ENCODE measurements at places on chromosomes 5 and 9.

- H3K27me3 ChIP-seq: no peaks in the 10 kb centered on the region
- peaks cover 53% of the 10 kb centered on the region for H3K36me3 ChIP-seq
- H3K27ac ChIP-seq: no peak overlapping the region
- no peaks in the 10 kb centered on the region for H3K4me1 ChIP-seq
- no peak for DNase-seq
- H3K4me3 ChIP-seq: no peak overlapping the region
Observed at GRCh38 chr5:134825212-134825611, 20.6 kb upstream of the C5orf24 start.

GRCh38 chr9:21395778-21396717, 10.8 kb upstream of the IFNA2 start:
- peak overlapping the region; percentile 74 for H3K4me3 ChIP-seq
- H3K4me1 ChIP-seq: peaks cover 2% of the 10 kb centered on the region
- peak; percentile 84 for DNase-seq

DNA sequence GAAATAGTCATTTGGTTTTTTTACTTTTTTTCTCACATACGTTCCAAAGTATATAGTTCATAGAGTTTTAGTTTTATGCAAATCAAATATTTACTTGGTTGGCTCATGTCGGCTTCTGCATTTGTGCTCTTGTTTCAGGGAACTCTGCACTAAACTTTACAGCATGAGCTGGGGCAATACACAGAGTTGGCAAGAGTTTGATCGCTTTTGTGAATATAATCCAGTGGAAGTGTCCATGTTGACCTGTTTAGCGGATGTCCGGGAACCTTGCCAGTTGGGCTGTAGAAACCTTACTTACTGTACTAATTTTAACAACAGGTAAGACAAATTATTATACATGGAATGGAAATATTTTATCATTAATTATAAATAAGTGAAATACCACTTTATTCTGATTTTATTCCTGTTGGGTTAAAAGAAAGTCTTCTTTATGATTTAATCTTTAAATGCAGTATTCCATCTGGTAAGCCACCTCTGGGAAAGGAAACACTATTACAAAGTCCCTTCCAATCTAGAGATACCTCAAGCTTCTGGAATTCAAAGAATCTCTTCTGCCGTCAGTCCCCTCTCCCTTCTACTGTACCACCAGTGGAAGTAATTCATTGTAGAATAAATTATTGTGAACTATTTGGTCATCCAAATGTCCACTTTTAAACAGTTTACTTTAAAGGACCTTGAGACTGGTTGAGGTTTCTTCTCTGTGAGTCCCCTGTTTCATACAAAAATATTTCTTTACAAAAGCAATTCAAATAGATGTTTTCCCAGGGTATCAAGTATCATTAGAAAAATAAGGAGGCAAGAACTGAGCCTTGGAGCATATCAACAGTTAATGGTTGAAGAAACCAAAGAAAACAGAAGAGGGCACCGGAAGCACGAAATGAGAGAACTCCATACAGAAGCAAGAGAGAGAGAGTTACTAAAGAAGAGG, 45.2 kb upstream of the GLIPR2 start:
- peaks cover 13% of the 10 kb centered on the region for H3K36me3 ChIP-seq
- H3K4me1 ChIP-seq: peaks cover 33% of the 10 kb centered on the region
- no peak overlapping the region for H3K4me3 ChIP-seq
- DNase-seq: no peak
- H3K27me3 ChIP-seq: no peaks in the 10 kb centered on the region

- no peak for DNase-seq
- no peak overlapping the region for H3K27ac ChIP-seq
- peaks cover 51% of the 10 kb centered on the region for H3K4me1 ChIP-seq
- H3K4me3 ChIP-seq: no peak overlapping the region
- H3K27me3 ChIP-seq: no peaks in the 10 kb centered on the region
Observed at GRCh38 chr9:88308831-88309560, 79.2 kb upstream of the SPIN1 start.

DNA sequence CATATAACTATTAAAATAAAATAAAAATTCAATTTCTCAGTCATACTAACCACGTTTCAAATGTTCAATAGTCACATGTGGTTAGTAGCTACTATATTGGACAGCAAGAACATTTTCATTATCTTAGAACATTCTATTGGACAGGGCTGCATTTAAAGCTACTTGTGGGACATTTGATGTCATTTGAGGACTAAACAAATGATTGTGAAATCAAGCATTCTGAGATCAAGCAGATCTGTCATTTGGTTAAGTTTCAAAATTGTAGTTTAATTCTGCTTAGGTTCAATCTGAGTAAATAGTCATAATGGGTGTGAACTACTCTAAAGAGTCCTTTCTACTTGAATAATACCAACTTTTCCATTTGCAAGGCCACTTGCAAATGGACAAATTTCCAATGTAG, 226.9 kb upstream of the C9orf72 start:
- H3K27me3 ChIP-seq: no peaks in the 10 kb centered on the region
- no peak overlapping the region for H3K27ac ChIP-seq
- no peaks in the 10 kb centered on the region for H3K4me1 ChIP-seq
- H3K36me3 ChIP-seq: no peaks in the 10 kb centered on the region
- H3K4me3 ChIP-seq: no peak overlapping the region
- DNase-seq: no peak

DNA sequence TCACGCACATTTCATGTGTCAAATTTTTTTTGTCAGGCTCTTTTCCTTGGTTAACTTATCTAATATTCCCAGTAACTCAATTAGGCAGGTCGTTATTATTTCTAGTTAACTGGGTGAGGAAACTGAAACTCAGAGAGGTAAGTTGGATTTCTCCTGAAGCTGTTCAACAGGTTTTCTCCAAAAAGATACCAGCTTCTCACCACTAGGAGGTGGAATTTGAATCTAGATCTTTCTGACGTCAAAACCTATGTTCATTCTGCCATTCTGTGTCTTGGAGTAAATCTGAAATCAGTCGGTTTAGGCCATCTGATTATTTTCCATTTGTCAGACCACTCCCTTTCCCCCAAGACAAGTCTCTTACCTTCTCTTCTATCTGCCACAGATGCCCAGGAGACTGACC, 572.9 kb downstream of the ACTL7B start:
- DNase-seq: no peak
- no peak overlapping the region for H3K27ac ChIP-seq
- H3K36me3 ChIP-seq: no peaks in the 10 kb centered on the region
- H3K27me3 ChIP-seq: no peaks in the 10 kb centered on the region
- H3K4me3 ChIP-seq: no peak overlapping the region

GRCh38 chr9:74595286-74595685, 98.2 kb downstream of the RORB start:
- no peaks in the 10 kb centered on the region for H3K4me1 ChIP-seq
- no peaks in the 10 kb centered on the region for H3K27me3 ChIP-seq
- no peak overlapping the region for H3K27ac ChIP-seq
- no peaks in the 10 kb centered on the region for H3K36me3 ChIP-seq
- DNase-seq: no peak
- H3K4me3 ChIP-seq: no peak overlapping the region

- no peaks in the 10 kb centered on the region for H3K27me3 ChIP-seq
- peaks cover 21% of the 10 kb centered on the region for H3K4me1 ChIP-seq
- no peak overlapping the region for H3K27ac ChIP-seq
- DNase-seq: no peak
- H3K4me3 ChIP-seq: no peak overlapping the region
- 0 out of 2 replicates have a peak, but pooled peaks cover 9% of the 10 kb centered on the region for H3K36me3 ChIP-seq
Observed at GRCh38 chr9:91211919-91212318, 149.8 kb downstream of the AUH start.

DNA sequence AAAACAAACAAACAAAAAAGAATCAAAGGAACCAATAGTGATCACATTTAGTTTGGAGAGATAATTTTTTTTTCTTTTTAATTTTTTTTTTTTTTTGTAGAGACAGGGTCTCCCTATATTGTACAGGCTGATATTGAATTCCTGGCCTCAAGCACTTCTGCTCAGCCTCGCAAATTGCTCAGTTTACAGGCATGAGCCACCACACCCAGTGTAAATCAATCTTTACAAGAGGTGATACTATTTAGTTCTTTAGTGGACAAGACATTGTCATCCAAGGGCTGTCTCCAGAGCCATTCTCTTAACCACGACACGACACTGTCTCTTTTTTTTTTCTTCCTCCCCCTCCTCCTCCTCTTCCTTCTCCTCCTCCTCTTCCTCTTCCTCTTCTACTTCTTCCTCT, 29.6 kb downstream of the ERAP2 start:
- H3K27ac ChIP-seq: no peak overlapping the region
- H3K36me3 ChIP-seq: no peaks in the 10 kb centered on the region
- no peaks in the 10 kb centered on the region for H3K27me3 ChIP-seq
- H3K4me3 ChIP-seq: no peak overlapping the region
- H3K4me1 ChIP-seq: no peaks in the 10 kb centered on the region

DNA sequence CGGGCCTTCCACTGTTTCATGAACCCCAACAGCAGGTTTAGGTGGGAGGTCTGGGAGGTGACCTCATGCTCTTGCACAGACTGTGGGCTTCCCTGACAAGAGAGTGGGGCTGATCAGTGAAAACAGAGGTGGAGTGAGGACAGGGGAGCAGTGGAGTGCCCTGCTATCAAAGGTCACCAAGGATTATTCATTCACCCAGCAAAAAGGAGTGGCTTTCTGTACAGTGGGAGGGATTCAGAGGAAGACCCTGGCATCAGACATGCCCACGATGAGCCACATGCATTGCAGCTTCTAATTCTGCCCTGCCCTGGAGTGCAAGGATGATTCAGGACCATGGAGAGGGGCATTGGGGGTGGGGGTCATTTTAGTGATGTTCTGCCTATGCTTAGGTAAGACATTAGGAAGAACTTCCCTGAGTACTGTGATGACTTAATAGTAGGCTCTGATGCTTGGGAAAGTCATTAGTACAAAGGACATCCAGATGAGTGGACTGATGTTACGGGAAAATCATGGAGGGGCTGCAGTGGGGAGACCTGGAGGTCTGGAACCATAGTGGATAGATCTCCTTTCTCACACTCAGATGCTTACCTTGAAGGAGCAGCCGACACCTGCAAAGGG, 12.8 kb downstream of the TRAF1 start:
- peaks cover 32% of the 10 kb centered on the region for H3K4me1 ChIP-seq
- no peak overlapping the region for H3K27ac ChIP-seq
- no peaks in the 10 kb centered on the region for H3K27me3 ChIP-seq
- DNase-seq: peak; percentile 56
- no peak overlapping the region for H3K4me3 ChIP-seq
- H3K36me3 ChIP-seq: peaks cover 5% of the 10 kb centered on the region

DNA sequence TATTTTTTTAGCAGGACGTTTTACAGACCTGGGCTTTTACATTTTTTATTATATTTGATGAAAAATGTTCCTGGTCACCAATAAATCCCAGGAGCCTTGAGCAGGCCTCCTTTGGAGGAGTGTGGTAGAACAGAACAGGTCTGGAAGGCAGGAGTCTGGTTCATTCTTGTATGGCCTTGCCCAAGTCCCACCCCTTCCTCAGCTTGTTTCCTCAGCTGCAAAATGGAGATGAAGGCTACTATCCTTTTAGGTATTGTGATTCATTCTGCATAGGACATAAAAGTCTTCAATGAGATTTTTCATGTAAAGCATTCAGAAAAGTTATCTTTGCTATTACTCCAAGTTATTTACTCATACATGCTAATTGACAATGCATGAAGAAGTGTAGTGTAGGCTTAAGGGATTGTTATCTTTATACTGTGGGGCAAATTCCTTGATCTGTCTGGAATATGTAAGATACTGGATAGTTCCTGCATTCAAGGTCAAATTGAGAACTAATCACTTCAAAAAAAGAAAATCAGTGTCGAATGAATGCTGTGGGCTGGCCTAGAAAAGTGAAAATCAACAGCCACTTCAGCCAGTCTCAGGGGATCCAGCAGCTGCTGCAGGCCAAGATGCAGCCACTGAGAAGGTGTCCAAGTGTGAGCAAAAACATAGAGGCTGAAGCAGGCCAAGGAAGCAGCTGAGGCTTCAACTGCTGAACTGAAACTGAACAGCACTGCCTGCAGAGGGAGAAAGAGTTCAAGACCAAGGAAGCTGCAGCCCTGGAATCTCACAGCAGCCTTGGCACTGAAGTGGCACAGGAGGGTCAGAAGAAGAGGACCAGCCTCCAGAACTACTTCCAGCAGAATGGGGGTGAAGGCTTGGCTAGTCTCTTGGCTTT, 15.5 kb upstream of the SLC36A3 start:
- no peaks in the 10 kb centered on the region for H3K27me3 ChIP-seq
- peaks cover 15% of the 10 kb centered on the region for H3K4me1 ChIP-seq
- H3K27ac ChIP-seq: no peak overlapping the region
- H3K4me3 ChIP-seq: no peak overlapping the region

- no peak overlapping the region for H3K27ac ChIP-seq
- DNase-seq: no peak
- H3K36me3 ChIP-seq: no peaks in the 10 kb centered on the region
- H3K4me1 ChIP-seq: peaks cover 32% of the 10 kb centered on the region
- H3K4me3 ChIP-seq: no peak overlapping the region
- peaks cover 10% of the 10 kb centered on the region for H3K27me3 ChIP-seq
Observed at GRCh38 chr5:144581044-144581443, 410.4 kb downstream of the KCTD16 start.

- H3K27me3 ChIP-seq: no peaks in the 10 kb centered on the region
- H3K36me3 ChIP-seq: no peaks in the 10 kb centered on the region
- no peak overlapping the region for H3K4me3 ChIP-seq
- peaks cover 19% of the 10 kb centered on the region for H3K4me1 ChIP-seq
Observed at GRCh38 chr5:98275980-98276379, 497.5 kb upstream of the RGMB start.

DNA sequence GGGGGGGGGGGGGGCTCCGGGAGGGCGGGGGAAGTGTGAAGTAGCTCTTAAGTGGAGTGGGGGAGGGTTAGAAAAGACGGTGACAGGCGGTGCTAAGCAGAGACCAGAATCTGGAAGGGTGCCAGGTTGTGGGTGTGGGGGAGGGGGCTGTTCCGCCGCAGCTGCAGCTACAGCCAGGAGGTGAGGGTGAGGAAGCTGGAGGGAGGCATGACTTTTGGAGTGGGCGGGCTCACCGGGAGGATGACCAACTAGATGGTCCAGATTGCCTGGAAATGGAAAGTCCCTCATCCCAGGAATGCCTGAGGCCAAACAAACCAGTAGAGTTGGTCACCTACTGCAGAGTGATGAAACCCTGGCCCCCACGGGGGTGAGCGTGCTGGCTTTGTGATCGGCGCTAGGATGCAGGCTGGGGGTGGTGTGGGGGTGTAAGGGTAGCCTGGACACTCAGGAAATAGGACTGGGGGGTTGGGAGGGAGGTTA, 158.1 kb upstream of the SHB start:
- peak; percentile 68 for DNase-seq
- no peak overlapping the region for H3K27ac ChIP-seq
- peak overlapping the region; percentile 56 for H3K4me3 ChIP-seq
- peaks cover 29% of the 10 kb centered on the region for H3K4me1 ChIP-seq

- no peak overlapping the region for H3K4me3 ChIP-seq
- H3K36me3 ChIP-seq: no peaks in the 10 kb centered on the region
- no peak overlapping the region for H3K27ac ChIP-seq
- no peaks in the 10 kb centered on the region for H3K27me3 ChIP-seq
- H3K4me1 ChIP-seq: peaks cover 9% of the 10 kb centered on the region
Observed at GRCh38 chr5:133928587-133929393, 39.6 kb downstream of the C5orf15 start.

DNA sequence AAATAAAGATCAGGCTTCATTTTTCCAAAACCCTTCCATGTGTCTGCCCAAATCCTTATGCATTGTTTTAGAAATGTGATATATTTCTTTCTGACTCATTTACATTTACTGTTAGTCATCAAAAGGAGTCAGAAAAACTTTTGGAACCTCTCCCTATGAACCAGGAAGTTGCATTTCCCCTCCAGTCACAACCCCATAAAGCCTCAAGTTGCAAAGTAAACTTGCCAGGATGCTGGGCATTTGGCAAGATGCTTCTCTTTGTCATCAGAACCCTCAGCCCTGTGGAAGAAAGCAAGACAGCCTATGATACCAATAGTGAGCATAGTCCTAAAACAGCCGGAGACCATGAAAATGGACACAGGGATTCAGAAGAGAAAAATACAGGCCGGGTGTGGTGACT, 84.2 kb downstream of the MUSK start:
- no peak overlapping the region for H3K4me3 ChIP-seq
- H3K36me3 ChIP-seq: no peaks in the 10 kb centered on the region
- DNase-seq: no peak
- H3K4me1 ChIP-seq: peaks cover 14% of the 10 kb centered on the region
- H3K27ac ChIP-seq: no peak overlapping the region

Measured in WTC11 (cell line).